BE2C (cell line): ENCODE measurements at places on chromosomes 11 and 22.

DNA sequence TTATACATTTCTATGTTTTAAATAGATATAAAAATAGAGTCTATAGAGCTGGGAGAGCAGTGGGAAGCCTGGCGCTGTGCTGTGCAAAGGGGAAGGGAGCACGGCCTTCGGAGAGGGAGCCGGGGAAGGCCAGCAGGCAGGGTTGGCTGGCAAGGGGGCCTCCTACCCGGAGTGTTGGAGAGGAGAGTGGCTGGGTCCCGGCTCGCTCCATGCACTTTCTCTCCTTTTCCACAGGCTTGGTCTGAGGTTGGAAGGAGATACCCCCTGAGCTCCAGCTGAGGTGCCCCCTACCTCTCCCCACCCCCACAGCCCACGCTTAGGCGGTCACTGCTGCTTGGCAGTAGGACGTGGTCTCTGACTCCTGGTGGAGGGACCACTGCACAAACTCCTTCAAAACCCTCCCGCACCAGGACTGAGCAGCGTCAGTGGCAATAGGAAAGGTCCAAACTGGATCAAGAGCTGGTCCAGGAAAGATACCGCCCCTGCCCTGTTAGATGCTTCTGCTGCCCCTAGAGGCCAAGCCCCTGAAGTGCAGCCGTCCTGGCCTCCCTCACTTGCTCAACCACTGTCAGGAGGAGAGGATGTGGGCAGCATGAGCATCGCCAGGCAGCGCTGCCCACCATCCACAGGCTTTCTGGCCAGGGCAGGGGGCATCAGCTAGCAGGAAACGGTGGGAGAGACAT is 52.9 kb downstream of the SYT13 start:
- DNase-seq: peak; percentile 57

DNA sequence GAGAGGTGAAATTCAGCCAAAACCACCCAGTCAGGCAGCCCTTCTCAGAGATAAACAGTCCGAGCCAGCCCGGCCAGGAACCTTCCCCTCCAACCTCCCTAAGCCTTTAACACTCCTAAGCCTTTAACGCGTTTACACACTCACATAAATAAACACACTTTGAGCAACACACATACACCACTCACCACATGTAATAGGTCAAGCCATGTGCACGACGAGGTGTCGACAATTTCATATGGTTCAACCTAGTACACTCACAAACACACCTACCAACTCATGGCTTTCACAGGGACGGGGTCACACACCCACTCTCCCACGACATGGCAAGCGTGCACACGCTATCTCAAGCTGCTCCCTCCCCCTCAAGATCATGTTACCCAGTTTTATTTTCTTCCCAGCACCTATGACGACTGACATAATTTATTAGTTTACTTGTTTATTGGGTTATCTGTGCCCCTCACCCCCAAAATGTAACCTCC is 15.5 kb downstream of the SLC43A1 start:
- no peak for DNase-seq

DNA sequence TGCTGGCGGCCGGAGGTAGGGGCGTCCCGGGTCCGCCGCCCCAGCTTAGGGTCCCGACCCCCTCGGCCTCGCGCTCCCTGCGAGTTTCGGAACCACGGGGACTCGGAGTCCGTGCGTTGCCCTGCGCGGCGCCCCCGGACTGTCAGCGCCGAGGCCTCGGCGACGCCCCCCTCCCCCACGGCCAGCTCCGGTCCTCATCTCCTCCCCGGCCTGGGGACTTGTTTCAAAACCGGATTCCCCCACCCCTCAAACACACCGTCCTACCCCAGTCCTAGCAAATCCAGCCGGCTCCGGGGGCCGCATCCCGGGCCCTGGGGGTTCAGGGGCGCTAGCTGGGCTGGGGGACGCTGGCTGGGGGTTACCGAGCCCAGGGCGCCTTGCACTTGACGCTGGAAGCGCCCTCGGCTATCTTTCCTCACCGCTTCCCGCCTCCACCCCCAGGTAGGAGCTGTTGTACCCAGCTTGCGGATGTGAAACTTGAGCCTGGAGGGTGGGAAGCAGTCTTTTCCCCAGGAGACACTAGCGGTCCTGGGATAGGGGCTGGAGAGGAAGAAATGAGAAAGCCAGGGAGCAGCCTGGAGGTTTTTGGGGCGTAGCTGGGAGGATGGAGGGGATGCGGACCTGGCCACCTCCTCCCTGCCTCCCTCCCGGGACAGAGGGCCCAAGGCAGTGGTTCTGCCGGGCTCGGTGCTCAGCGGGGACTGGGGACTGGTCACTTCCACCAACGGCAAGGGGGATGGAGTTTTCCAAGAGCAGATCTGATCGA is 550 bp downstream of the FBLN1 start:
- no peak for DNase-seq

GRCh38 chr11:103453126-103453525 is 343.9 kb downstream of the DYNC2H1 start:
- DNase-seq: no peak

GRCh38 chr11:57155838-57156607 is 25.7 kb upstream of the LRRC55 start:
- DNase-seq: peak; percentile 59

- DNase-seq: no peak
These were observed 28.4 kb downstream of the RNF169 start for GRCh38 chr11:74777038-74777437.

DNA sequence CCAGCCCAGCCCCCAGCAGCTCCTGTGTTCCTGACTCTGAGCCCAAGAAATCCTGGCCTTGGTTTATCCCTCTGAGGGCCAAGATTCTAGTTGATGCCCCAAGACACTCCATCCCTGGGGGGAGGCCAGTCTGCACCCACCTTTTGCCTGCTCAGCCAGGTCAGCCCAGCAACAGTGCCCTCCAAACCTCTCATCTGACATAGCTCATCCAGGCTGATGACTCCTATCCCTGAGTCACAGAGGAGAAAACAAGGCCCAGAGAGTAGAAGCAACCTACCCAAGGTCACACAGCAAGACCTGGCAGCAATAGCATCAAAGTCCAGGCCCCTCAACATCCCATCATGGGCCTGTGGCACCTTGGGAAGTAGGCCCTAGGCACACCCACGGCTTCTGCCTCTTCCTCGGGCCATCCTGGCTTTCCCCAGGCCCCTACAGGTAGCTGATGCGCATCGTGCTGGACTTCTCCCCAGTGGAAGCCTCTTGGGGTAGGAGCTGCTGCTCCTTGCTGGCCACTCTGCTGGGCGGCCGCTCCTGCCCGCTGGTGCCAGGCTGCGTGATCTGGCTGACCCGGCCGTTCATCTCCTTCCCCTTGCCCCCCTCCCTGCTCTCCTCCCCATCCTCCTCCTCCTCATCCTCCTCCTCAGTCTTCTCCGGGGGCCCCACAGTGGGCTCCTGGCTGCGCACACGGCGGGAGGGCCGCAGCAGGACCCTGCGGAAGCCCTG is 6.0 kb downstream of the SSTR3 start:
- DNase-seq: no peak

DNA sequence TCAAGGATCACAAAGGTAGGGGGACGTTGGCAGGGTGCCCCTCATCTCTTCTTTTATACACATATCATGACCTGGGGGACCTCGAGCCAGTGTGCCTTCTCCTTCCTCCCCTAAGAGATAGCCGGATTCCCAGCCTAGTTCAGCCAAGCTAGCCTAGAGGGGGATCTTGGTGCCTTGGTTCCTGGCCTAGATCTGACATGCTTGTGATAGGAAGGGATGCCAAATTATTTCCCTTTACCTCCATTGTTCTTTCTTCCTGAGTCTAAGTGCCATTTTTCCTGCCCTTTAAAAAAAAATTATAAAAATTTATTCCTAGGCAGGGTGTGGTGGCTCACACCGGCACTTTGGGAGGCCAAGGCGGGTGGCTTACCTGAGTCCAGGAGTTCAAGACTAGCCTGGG is 7.0 kb upstream of the HINFP start:
- no peak for DNase-seq

DNA sequence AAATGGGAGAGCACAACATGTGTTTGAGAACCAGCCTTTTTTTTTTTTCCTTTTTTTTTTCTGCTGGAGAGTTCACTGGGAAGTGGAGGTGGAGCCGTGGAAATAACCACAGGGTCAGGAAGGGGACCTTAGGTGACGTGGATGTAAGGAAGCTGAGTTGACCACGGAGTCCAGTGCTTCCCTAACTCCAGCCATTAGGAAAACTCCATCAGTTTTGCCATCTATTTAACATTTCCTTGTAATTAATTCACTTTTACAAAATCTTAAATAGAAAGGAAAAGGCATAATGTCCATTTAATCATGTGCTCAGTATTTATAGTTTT is 2.0 kb upstream of the CDK2AP2 start:
- no peak for DNase-seq

DNA sequence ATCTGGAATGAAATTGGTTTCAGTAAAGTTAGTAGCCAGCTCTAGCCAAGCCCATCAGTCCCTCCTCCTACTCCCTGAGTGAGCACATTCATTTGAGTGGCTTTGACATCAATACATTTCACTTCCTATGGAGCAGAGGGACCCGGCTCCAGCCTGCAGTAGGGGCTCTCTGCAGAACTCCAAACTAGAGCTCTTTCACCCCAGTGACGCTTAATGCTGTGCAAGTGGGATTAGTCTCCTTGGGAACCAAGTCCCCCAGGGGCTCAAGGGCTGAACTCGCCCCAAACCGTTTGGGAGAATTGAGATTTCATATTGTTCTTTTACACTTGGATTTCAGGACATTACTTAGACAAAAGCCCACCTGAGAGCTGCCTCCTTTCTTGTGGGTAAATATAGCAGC is 4.4 kb upstream of the FAM181B start:
- DNase-seq: no peak

GRCh38 chr11:68315171-68315920 is 3.0 kb downstream of the LRP5 start:
- no peak for DNase-seq

DNA sequence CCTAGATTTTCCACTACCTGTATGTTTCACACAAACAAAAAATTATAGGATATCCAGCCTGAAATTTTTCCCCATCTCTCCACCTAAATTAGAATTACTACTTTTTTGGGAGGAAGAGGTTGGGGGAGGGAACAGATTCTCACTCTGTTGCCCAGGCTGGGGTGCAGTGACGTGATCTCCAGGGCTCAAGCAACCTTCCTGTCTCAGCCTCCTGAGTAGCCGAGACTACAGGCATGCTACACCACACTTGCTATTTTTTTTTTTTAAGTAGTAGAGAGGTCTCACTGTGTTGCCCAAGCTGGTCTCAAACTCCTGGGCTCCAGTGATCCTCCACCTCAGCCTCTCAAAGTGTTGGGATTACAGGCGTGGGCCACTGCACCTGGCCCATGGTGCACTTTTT is 9.5 kb downstream of the JAML start:
- DNase-seq: no peak

- DNase-seq: peak; percentile 36
These were observed 1348.2 kb upstream of the RAG2 start for GRCh38 chr11:37946155-37946766.

- DNase-seq: peak; percentile 12
These were observed 12.5 kb upstream of the MRPL16 start for GRCh38 chr11:59822989-59823566.

GRCh38 chr11:64165842-64166635 is at the start of gene MACROD1:
Gene MACROD1, minus strand, starts transcription at chr11:64166113. Its CDS starts 119 bp downstream, at chr11:64165994.
- peak; percentile 88 for DNase-seq

DNA sequence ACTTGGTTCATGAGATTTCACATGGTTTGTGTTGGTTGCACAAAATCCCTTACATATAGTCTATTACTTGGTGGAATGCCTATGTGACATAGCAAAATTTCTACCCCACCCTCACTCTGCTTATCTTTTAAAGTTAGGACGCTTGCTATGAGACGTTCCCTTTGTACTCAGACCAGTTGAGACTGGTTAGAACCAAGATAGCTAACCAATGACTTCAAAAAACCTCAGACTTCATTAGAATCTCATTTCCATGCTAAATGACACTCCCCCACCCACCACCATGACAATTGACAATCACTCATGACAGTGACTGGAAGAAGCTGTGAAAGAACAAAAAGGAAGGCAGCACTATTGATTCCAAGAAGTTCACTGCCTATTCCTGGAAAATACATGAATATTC is 313.6 kb downstream of the ETS1 start:
- no peak for DNase-seq

DNA sequence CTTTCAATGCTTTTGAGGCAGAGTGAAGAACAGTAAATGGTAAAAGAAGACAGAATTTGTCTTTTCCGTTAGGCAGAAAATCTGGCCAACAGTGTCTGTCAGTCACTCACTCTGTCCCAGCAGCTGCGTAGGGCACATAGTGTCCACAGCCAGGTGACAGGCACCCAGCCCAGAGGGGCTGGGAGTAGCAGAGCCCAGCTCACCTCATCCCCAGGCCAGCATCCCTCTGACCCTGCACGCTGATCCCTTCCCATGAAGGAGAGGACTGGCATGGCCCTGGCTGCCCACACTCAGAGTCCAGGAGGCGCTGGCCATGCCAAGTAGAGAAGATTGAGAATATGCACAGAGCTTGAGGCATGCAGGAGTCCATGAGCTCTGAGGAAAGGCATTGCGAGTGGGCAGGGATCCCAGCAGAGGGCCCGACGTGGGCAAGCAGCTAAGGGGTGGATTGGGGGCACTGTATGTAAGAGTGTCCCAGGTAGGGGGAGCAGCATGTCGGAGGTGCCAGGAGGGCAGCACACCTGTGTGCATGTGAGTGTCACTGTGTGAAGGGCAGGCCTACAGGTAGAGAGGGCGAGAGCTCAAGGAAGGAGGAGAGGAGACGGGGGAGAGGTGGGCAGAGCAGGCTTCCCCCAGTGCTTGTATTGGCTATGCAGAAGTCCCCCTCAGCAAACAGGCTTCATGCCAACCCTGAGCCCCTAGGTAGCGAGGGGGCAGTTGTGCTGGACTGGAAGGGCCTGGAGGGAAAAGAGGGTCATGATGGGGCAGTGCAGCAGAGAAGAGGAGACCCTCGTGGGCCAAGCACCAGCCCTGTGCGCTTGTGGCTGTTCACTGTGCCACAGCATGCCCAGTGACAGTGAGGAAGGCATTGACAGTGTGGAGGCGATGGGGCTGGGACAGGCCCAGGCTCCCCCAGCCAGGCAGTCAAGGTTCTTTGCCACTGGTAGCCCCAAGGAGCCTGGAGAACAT is 133.8 kb downstream of the OSBP2 start:
- no peak for DNase-seq

DNA sequence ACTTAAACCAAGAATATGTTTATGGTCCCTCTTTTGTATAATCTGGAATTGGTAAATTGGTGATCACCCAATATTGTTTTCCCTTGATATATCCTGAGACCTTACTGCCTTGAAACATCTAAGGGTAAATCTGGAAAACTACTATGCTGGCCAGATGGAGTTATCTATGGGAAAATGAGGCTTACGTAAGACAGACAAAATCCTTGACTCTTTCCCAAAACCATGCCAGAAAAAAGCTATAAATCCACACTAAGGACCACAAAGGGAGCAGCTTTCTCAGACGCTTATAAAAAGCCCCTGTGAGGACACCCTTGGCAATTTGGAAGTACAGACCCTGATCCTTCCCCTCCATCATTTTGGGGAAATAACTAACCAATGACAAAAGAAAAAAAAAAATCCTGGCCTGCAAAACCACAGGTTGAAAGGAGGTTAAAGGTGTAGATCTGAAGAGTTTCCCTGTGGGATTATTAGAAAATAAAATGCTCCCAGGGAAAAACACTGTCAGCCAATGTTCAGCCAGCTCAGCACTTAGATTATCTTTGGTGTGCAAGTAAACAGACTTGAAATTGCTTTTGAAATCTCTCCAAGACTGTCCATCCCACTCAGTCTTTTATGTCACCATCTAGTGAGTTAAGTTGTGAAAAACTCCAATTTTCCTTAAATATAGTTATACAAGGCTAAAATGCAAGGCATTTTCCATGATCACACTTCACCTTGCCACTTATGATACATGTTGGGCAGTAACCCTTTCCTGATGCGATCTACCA is 6.6 kb upstream of the AMBRA1 start:
- no peak for DNase-seq

GRCh38 chr11:20010851-20011225 is 149.4 kb downstream of the DBX1 start:
- no peak for DNase-seq
